Adrenal gland (tissue), 19 donors: ENCODE measurements at places on chromosomes 3 and 15. TPM values are rescaled to one million over a fixed set of nuclear protein-coding genes. Genes with fewer than 3 reads are reported as not detected.

GRCh38 chr3:12985148-12985547 lies 88.1 kb downstream of the IQSEC1 start:
- H3K4me1 ChIP-seq: peaks cover 18% of the 10 kb centered on the region
- no peaks in the 10 kb centered on the region for H3K36me3 ChIP-seq
- H3K27me3 ChIP-seq: no peaks in the 10 kb centered on the region
- H3K4me3 ChIP-seq: no peak overlapping the region

DNA sequence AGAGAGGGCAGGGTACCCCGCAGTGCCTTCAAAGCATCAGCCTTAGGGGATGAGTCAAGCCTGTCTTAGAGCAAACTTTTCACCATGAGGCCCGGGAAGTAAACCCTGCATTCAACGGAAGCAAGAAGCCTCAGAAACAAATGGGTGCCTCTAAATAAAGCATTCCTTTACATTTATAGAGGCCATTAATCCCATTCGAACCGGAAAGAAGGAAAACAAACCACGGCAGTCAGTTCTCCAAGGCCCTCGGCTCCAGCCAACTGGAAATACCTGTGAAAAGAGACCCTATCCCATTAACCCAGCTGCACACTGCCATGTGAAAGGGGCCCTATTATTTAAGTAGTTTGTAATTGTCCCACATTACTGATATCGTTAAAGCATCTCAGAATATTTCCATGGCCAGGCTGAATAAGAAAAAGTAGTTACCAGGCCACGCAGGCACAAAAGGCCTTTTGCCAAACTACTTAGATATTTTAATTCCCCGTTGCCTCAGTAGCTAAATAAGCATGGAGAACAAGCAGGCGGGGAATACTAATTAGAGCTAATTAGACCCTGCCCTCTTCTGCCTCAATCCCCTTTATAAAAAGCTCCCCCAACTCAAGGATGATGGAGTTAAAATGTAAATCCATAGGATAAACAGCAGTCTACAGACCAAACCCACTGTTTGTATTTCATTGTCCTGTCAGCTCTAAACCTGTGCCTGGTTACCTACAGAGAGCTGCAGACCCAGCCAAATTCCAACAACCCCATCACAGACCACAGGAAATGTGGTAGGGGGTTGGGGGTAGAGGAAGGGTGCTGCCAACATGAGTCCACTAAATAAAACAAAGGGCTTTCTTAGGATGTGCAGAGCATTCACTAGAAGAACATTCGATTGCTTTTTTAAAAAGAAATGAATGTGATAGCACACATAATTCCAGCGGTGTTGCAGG lies 4.1 kb downstream of the ITGB5 start:
- no peak overlapping the region for H3K27ac ChIP-seq
- no peaks in the 10 kb centered on the region for H3K27me3 ChIP-seq
- H3K4me3 ChIP-seq: no peak overlapping the region
- H3K36me3 ChIP-seq: no peaks in the 10 kb centered on the region
- no peak for DNase-seq
- H3K4me1 ChIP-seq: peaks cover 49% of the 10 kb centered on the region

The PARP15 gene
- total RNA-seq: 1.5 TPM

- DNase-seq: no peak
- H3K27ac ChIP-seq: no peak overlapping the region
- H3K36me3 ChIP-seq: no peaks in the 10 kb centered on the region
- H3K4me1 ChIP-seq: no peaks in the 10 kb centered on the region
- peaks cover 4% of the 10 kb centered on the region for H3K27me3 ChIP-seq
Observed at GRCh38 chr3:35633332-35634124, 5.8 kb upstream of the ARPP21 start.

GRCh38 chr3:124669470-124669869 lies 60.8 kb upstream of the UMPS start:
- peaks cover 12% of the 10 kb centered on the region for H3K36me3 ChIP-seq
- DNase-seq: no peak

The WDR93 gene
- total RNA-seq: not detected

DNA sequence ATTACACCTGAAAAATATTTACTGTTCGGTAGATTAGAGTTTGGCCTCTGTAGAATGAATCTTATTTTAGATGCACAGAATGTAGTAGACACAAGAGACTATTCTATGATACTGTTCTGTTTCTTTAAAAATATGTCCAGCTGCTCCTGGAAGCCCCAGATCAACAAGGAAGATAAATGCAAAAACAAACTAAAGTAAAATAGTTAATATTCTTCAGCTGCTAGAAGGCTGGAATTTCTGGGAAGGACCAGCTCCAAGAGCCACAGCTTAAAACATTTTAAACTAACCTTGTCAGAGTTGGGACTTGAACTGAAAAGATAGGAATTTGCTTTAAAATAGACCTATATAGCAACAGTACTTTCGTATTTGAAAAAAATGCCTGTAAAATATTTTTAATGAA lies 277.9 kb downstream of the PTPRG start:
- no peak for DNase-seq
- no peak overlapping the region for H3K27ac ChIP-seq
